ENCODE measurements at places on chromosomes 4 and X. TPM values are rescaled to one million over a fixed set of nuclear protein-coding genes. Genes with fewer than 3 reads are reported as not detected.

GRCh38 chrX:128007882-128008281, 44.3 kb downstream of the ACTRT1 start:
- no peak for DNase-seq

IL13RA2 gene
- total RNA-seq, result 79.4 TPM

HSFX3 gene
- total RNA-seq, result not detected

GABRB1 gene
- 3.3 TPM for total RNA-seq

DNA sequence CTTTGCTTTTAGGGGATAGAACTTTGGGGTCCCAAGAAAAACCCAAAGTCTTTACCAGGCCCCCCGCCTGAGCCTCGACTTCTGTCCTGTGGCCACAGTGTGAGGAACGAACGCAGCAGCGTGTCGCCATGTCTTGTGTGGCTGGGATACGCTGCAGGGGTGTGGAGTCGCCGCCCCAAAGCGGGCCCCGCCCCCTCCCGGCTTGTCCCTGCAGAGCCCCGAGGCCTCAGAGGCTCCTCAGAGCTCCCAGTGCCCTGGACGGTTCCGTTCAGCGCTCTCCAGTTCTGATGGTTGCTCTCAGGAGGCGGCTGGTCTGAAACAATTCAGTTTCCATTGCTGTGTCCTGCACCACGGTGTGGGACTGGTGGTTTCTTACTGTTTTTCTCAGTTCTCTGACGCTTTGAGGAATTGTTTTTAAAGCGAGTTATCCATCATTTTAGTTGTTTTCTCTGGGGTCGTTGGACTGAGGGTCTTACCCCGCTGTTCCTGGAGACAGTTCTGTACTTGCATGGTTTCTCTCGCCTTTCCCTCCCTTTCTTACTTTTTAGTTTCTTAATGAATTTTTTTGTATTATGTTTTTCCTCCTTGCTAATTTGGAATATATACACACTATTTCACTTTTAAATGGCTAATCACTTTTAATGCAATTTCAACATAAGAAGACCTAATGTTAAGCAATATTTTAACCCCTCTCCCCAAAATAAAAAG, 1.6 kb upstream of the IDUA start:
- DNase-seq, result no peak

ZMAT1 gene
- 0.36 TPM for total RNA-seq
